ENCODE measurements at places on chromosomes 4 and X.

DNA sequence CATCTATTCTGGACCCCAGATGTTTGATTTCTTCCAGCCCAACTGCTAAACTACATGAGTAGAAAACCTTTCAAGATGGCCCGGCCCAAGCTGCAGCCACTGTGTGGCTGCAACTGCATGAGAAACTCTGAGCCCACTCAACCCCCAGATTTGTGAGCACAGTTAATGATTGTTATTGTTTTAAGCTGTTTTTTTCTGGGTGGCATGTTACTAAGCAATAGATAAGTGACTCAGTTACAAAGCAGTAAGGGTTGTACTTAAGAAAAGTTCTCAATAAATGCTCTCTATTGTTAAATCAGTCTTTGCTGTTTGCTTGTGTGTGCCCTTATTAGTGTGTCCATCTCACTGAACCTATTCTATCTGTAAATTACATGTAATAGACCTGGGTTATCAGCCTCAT, 51.8 kb downstream of the GC start:
- no peak for DNase-seq

DNA sequence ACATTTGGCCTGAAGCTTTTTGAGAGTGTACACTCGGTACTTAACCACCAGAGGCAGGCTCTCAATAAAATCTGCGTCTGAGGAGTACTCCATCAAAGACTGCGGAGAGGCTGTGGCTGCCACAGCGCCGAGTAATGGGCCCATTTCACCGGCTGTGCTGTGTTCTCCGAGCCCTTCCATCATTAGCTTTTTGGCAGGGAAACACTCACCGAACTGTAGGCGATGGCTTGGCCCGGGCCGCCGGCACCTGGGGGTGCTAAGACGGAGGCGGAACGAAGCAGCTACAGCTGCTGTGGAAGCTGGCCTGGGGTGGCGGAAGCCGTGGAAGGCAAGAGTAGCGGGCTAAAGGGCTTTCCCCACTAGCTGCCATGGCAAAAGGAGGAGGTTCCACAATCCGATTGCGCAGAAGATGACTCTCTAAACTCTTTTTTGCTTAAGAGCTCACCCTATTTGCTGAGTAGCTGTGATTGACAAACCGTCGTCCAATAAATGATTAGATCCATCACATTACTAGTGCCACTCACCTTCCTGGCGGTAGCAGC, 48.5 kb upstream of the PABPC1L2A start:
- peak; percentile 11 for DNase-seq

DNA sequence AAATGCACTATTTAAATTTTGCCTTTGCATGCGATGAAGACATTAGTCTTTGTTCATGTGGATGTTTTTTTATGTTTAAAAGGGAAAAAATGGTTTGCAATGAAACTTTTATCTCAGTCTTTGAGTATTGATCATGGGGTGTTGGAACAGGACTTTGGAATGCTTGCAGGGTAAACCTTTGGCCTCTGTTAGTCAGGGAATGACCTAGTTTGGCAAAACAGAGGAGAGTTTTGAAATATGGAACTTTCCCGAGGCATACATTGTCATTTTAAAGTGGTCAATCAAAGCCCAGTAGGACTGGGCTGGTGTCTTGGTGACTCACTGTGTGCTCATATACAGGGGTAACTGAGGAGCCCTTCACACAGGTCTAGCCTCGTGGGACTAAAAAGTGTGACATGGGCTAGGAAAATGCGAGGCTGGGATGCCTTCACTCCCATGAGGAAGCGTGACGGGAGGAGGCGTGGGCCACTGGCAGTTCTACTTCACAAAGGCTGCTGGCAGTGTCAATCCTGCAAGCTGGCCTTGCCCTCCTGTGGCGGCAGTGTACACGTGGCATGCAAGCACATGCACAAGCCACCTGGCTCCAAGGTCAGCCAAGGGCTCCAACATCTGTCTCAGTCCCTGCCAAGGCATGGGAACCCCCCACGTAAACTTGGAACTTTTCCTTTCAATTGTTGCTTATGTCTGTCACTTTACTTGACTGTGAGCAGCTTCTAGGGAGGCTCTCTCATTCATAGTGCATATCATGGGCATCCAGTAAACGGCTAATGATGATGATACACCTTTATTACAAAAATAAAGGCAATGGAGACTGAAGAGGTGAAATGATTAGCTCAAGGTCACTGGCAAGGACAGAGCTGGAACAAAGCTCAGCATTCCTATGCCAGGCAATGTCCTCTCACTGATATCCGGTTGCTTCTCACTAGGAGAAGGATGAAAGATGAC, 5.2 kb upstream of the F11 start:
- no peak for DNase-seq

GRCh38 chr4:175034986-175035705, 117.0 kb downstream of the ADAM29 start:
- no peak for DNase-seq

- no peak for DNase-seq
Measured at GRCh38 chr4:86627462-86628135, 33.5 kb downstream of the PTPN13 start.

GRCh38 chrX:133454491-133454914, 39.2 kb upstream of the GPC4 start:
- no peak for DNase-seq

DNA sequence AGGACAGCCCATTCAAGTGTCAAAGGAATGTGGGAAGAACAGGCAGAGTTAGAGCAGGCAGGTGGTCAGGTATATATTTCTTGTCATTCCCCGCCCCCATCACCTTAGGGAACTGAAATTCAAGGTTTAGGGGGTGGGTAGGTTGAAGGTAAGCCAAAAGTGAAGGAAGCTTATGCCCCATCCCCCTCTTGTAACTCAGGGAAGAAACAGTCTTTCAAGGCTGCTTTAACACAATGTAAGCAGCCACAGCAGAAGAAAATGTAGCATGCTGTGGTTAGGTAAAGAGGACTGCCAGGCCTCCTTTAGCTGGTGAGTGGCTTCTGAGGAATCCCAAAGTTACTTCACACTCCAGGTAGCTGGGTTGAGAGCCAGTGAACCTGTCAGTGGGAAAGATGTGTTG, 122.3 kb downstream of the RS1 start:
- DNase-seq: no peak

DNA sequence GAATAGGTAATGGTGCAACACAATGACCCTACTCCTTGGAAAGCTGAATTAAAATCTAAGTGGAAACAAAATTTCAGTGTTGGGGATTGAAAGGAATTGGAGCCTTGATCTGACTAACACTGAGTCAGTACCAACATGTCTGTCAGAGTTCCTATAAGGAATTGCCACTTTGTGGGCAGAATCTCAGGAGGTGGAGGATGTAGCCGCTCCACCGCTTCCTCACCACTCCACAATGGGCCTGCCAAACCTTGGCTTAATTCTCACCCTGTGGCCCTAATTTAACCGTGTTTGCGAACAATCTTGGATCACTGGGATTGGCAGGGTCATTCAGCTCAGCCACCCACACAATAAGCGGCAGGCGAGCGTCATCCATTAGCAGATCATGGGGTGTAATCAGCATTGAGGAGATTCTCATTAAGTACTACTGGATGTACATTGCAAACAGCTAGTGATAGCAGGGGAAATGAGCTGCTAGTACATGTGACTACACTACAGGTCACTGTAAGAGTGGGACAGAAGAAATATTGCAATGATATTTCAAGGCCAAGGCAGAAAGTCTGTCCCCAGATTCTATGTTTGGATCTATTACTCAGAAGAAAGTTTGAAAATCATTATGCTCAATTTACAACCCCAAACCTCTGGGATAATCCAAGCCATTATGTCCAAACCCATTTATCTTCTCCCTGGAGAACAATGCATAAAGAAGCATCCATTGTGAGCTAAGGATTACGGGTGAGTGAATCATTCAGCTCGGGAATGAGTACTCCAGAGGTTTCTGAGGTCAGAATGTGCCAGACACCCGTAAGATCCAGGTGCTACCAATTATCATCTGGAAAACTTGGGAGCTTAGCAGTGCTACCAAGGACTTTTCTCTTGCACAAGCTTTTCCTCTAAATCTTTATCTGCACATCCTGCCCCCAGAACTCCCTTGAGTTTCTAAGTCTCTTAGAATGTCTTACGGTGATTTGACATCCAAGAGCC, 5.8 kb downstream of the SRPX start:
- peak; percentile 94 for DNase-seq

- peak; percentile 25 for DNase-seq
Measured at GRCh38 chrX:44314259-44314734, 29.2 kb downstream of the EFHC2 start.

GRCh38 chr4:79584902-79585301, 176.9 kb upstream of the GK2 start:
- no peak for DNase-seq

GRCh38 chr4:181528570-181529184, 714.5 kb upstream of the TENM3 start:
- peak; percentile 66 for DNase-seq

DNA sequence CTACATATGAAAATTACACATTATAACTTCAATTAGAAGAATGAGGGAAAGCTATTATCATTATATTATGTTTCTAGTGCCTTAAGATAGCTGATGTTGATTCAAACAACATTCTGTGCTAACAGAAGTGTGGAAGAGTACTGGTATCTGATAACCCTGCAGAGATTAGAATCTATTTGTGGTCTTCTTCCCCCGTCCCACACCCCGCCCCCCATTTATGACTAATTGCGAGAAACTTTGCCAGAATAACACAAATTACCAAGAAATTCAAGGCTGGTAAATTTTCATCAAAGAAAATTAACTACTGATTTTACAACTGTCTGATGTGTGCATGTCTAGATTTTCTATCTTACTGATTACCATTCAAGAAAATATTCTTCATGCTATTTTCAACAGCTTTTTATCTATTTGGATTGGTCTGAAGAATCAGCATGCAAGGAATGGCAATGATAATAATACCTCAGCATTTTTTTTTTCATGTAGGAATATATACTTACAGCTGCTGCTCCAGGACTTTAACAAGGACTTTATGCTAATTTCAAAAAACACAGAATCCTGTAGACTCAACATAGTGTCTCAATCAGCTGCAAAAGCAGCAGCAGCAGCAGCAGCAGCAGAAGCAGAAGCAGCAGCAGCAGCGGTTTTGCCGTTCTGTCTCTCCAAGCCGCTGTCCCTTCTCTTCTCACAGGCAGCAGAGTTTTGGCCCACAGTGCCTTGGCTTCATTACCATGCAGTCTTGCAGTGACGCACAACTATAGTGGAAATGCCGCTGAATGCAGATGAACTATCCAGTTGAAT, 126.7 kb downstream of the FRYL start:
- peak; percentile 44 for DNase-seq
